ENCODE measurements at places on chromosomes 12 and 14.

GRCh38 chr12:67925077-67925476 is 64.2 kb upstream of the IFNG-AS1 start:
- DNase-seq: no peak

GRCh38 chr12:1821805-1822204 is 1.4 kb downstream of the LRTM2 start:
- DNase-seq: no peak

- DNase-seq: no peak
Measured at GRCh38 chr14:33972583-33973081, 21.8 kb upstream of the EGLN3 start.

GRCh38 chr12:111975161-111975931 is 37.6 kb downstream of the TMEM116 start:
- no peak for DNase-seq

- no peak for DNase-seq
Measured at GRCh38 chr14:61588419-61588901, 106.9 kb upstream of the HIF1A start.

GRCh38 chr14:80215081-80215480 is 3.8 kb upstream of the DIO2 start:
- DNase-seq: no peak

- no peak for DNase-seq
Measured at GRCh38 chr12:32083489-32083888, 23.2 kb upstream of the BICD1 start.

GRCh38 chr14:76077340-76077739 is 74.4 kb upstream of the GPATCH2L start:
- DNase-seq: no peak

GRCh38 chr12:58283553-58283952 is 342.2 kb downstream of the ATP23 start:
- DNase-seq: no peak

GRCh38 chr12:108842361-108842760 is 15.0 kb downstream of the SSH1 start:
- DNase-seq: no peak

DNA sequence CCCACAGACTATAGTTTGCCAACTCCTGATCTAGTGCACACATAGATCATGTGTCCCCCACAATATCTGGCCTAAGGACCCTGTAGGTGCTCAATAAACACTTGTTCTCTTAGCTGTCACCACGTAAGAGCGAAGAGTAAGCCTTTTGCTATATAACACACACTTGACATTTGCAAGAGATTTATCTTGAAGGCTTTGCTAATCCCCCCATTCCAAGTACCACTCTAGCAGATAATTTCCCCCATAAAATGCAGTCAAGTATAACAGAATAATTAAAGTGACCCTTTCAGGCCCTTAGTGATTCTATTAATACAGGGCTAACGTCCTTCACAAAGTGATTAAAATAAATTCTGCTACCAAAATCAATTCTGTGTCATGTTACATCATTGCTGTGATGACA is 87.5 kb downstream of the PLXNC1 start:
- DNase-seq: no peak

GRCh38 chr12:27055966-27056365 is 26.4 kb downstream of the C12orf71 start:
- DNase-seq: no peak

DNA sequence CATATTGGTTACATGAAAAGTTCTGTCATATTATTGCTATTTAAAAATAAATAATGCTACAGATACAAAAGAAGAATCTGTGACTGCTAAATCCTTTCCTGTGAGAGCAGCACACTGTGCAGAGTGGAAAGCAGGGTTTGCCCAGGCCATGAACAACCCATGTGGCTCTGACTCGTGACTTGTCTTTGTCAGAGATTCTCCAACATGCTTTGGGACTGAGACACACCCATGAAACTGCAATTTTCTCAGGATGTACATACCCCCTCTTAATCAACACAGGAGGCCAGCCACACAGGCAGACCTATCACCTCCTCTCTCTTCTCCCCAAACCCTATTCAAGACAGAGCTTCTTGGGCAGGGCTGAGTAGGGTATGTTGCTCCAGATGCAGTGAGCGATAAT is 96.8 kb upstream of the NTF3 start:
- DNase-seq: no peak

DNA sequence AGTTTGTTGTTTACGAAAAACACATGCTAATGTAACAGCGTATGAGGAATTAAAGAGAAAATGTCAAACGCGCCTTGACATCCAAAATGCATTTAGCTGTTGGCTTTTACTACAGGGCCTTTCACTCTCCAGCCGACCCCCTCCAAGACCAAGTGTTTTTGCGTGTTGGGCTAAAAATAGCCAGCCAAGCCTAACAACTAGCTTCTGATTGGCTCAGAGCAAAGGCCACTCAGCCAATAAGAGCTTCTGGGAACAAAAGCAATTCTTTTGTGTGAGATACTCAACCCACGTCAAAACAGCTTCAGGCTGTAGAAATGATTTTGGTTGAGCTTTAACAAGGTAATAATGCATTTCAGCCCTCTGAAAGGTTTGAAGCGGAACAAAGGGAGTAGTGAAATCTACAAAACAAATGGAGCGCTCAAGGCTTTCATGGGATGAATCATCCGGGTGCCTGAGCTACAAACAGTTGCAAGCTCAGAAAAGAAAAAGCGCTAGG is 198.7 kb upstream of the DCN start:
- DNase-seq: no peak

- DNase-seq: no peak
Measured at GRCh38 chr14:74510959-74511409, 17.4 kb downstream of the ISCA2 start.

DNA sequence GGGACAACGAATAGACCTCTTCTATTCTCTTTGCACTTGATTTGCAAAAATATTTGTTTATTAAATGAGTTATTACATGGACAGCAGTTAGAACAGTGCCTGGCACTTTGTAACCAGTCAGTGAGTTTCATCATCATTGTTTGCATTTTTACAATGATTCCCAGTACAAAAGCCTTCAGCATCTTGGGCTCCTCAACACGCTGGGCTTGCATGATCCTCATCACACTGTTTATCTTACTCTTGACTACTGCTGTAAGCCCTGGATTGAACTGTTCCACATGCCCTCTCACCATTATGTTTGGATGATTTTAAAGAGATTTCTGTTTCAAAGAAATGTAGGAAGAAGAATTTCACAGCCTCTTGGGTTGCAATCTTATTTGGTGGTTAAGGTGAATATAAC is 204.3 kb downstream of the PELI2 start:
- no peak for DNase-seq
